ENCODE measurements at places on chromosomes 7 and 10.

- DNase-seq: no peak
These were observed 57.8 kb downstream of the ANKMY2 start for GRCh38 chr7:16587790-16588189.

DNA sequence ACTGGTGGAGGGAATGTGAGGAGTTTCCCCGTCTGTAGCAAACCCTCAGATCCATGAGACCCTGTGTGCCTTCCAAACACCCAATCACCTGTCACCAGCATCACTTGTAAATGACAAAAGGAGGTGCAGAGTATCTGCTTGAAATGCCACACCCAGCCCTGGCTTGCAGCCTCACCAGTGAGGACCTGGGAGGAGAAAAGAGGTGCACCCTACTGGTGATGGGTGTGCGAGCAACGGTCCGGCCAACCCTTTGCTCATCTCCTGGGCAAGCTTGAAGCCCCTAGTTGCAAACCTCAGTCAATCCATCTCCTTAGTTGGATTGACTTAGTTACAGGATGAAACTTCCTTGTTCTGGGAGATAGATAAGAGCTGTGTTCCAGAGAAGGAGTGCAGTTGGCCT lies 62.4 kb upstream of the WAPL start:
- DNase-seq: no peak

DNA sequence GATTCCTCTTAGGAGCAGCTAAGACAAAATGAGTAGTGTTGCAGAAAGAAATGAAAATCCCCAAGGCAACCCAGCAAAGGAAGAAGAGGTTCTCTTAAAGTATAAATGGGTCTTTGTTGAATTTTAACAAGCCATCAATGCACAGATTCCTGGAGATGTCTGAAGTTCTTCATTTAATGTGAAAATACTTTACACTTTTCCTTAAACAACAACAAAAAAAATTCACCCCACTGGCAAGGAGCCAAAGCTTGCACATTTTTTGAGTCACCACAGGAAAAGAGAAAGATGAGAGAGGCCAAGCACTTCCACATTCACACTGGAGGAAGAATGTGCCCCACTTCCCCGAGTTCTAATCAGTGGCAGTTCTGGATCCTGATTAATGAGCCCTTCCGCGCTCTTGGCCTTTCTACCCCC lies 286.4 kb upstream of the MEOX2 start:
- no peak for DNase-seq

DNA sequence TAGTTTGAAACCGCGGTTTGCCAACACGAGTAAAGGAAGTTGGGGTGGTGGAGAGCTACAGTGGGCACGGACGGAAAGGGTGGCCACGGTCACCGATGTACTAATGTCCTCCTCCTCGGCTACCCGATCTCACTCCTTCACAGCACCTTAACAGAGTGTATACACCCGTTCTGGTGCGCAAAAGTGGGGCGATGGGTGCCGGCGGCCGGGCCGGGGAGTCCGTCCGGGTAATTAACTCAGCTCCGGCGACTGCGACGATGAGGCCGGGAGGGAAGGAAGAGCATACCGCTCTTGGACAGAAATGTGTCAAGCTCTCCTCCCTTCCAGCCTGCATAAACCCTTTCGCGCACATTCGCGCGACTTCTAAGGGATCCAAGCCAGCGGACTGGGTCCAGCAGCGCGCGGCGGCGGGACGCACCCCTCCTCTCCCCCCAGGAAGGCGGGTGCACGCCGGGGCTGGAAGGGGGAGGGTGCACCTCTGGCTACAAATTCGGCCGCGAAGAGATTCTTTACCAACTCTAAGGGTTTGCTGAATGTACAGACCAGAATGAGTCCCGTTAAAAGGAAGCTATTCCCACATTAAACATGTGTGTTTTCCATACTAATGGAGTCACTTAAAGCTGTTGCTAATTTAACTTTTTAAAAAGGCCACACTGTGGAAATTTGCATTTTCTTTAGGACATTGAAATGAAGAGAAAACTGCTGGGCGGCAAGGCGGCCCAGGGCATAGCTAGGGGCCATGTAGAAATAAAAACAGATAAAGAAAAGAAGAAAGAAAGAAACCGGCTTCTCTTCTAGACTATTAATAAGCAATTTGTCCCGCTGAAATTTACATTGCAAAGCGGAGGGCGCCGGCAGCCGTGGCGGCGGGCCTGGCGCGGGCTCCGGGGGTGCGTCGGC lies 6.6 kb upstream of the EBF3 start:
- DNase-seq: no peak

GRCh38 chr7:128937647-128938543 lies at the start of gene IRF5:
Gene IRF5 (plus strand): TSS chr7:128937927. CDS start chr7:128942082, 4,155 bp downstream.
- DNase-seq: no peak

GRCh38 chr7:91127959-91128358 lies 136.3 kb upstream of the FZD1 start:
- no peak for DNase-seq

DNA sequence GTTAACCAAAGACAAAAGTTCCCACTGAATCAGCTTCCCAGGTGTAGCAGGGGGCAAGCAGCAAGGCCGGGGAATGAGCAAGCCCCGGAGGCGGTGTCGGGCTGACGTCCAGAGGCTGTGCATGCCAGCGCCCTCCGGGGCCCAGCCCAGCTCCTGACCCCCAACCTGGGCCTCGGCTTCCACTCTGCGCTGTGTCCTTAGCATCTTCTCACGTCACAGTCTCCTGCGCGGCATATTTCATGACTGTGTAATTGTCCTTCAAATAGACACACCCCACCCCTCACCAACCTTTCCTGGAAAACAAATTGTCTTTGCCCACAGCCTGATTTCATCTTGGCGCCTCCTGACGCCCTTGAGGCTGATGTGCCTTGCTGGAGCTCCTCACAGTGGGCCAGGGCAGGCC lies 133.5 kb downstream of the RGS10 start:
- no peak for DNase-seq

- no peak for DNase-seq
These were observed 244.2 kb downstream of the POU6F2 start for GRCh38 chr7:39221901-39222300.

DNA sequence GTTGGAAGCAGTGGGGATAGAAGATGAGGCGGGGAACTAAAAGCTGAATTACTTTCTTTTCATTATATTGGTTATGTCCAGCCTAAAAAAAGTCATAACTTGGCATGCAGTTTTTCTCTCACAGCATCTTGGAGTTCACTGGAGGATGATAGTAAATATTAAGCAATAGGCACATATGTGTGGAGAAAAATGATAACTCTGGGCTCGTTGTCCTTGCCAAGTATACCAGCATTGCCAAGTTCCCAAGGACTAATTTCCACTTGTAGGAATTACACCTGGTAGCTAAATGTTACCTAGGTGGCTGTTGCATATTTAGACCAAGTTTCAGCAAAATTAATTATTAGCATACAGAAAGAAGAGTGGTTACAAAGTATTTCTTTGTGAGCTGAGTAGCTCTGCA lies 1007.6 kb downstream of the ANKRD7 start:
- no peak for DNase-seq

DNA sequence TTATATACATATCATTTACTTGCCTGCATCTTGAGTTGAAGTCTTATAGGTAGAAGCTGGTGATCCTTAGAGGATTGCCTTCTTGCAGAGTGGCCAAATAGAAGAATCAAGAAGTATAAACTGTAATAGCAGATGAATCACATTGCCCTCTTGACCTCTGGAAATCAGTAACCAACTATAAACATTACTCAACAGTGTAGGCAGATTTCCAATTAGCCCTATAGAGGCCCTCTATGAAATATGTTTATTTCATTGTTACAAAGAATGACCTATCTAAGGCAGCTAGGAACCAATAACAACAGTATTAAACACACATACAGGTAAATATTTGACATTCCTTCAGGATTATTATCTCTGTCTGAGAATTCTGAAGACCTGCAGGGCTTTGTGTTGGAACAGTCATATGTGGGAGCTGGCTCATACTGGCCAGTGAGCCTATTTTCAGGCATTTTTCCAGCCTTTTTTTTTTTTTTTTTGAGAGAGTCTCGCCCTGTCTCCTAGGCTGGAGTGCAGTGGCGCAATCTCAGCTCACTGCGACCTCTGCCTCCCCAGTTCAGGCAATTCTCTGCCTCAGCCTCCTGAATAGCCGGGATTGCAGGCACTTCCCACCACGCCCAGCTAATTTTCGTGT lies 7.2 kb upstream of the SRI start:
- no peak for DNase-seq

- DNase-seq: no peak
These were observed 23.5 kb downstream of the WNT16 start for GRCh38 chr7:121352323-121352722.

DNA sequence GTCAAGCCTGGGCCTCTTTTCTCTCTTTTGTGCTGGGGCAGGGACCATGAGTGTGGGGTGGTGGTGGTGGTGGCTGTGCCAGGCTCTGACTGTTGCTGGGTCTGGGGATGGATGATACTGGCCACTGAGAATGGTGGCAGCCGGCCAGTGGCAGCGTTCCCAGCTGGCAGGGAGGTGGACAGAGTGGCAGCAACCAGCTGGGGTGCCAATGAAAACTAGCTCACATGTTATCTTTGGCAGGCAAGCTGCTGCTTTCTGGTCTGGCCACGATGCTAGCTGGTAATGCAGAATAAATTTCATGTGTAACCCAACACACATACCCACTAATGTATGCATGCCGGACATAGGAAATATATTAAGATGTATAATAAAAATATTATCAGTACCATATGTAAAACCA lies 95.0 kb upstream of the SLC26A5 start:
- no peak for DNase-seq

GRCh38 chr10:34348917-34349485 lies 466.1 kb downstream of the PARD3 start:
- no peak for DNase-seq

- DNase-seq: no peak
These were observed 155.6 kb upstream of the SEMA3C start for GRCh38 chr7:81074406-81074805.

GRCh38 chr7:77473229-77474005 lies 57.3 kb upstream of the GSAP start:
- DNase-seq: no peak

DNA sequence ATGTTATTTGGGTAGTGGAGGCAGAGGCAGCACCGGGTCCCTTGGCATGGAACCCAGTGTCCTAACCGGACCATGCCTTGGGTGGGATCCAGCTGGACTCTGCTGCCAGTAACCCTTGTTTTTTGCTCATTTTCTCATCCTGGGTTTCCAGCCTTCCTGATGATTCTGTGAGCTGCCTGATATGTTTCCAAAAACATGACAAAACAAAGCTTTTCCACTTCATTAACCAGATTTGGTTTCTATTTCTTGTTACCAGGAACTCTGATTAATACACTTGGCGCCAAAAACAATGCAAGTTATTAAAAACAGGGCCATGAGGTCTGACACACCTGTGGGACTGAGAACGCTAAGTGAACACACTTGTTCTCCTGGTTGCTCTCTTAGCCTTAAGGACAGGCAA lies 32.8 kb upstream of the DLG5 start:
- DNase-seq: no peak

DNA sequence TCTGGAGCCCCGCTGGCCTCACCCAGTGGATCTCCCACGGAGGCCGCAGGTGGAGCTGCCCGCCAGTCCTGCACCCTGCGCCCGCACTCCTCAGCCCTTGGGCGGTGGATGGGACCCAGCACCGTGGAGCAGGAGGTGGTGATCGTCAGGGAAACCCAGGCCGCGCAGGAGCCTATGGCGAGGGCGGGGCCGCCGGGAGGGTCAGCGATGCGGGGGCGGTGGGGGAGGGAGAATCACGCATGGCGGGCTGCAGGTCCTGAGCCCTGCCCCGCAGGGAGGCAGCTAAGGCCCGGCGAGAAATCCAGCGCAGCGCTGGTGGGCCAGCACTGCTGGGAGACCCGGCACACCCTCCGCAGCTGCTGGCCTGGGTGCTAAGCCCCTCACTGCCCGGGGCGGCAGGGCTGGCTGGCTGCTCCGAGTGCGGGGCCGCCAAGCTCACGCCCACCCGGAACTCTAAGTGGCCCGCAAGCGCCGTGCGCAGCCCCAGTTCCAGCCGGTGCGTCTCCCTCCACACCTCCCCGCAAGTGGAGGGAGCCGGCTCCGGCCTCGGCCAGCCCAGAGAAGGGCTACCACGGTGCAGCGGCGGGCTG lies 524.8 kb upstream of the TPK1 start:
- no peak for DNase-seq

DNA sequence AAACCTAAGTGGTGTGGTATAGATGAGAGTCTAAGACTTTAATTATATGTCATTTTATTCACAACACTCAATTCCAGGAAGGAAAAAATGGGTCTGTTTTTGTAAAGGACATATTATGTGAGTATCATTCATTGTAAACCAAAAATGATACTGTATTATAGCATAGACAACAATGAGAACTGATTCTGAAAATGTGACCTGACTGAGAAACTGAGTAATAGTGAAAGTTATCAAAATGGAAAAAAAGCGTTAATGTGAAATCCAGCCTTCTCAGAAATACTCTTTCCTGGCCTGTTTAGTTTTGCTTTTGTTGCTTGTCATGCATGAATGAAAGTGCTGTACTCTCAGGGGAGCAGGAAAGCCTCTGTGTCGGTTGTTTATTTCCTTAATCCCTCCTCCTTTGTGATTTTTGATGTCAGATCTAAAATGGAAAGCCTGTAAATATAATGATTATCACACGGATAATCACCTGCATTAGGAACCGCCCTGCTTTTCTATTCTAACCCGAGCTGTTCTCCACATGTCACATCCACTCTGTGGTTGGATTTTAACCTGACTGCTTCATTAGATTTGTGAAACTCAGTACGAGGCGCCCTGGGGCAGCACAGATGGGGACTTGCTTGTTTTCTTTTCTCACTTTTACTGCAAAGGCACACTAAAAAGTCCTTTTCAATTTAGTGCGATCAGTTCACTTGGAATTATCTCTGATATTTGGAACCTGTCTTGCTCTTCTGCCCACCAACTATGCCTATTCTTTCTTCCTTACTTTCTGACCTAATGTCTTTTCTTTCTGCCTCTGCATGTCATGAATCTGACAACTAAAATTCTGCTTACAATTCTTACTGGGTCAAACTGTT lies 240.9 kb upstream of the KAT6B start:
- no peak for DNase-seq

GRCh38 chr10:123043409-123043925 lies 34.7 kb downstream of the ACADSB start:
- DNase-seq: peak; percentile 31

GRCh38 chr10:86518781-86519180 lies 2.8 kb downstream of the WAPL start:
- DNase-seq: no peak

DNA sequence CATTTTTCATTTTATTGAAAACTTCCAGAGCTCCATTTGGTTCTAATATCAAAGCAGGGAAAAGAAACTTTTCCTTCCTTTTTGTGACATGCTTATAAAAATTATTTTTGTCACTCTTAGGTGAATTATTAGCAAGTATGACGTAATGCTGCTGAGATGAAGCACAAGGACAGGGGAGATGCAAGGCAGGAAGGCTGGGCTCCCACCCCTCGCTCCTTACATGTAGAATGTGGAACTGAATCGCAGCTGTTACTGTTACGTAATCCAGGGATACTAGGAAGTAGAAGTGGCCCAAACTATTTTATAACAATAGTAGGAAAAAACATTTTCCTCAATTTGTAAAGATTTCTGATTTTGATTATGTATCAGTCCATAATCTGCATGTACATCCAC lies 17.1 kb upstream of the GTPBP4 start:
- DNase-seq: no peak

- DNase-seq: no peak
These were observed 71.9 kb downstream of the ORC5 start for GRCh38 chr7:104135760-104136558.

GRCh38 chr10:61175316-61175715 lies 231.3 kb upstream of the RHOBTB1 start:
- DNase-seq: no peak

- no peak for DNase-seq
These were observed 142.7 kb downstream of the GRM3 start for GRCh38 chr7:86786376-86786775.

- DNase-seq: no peak
These were observed 2.1 kb downstream of the CYP3A5 start for GRCh38 chr7:99677648-99678045.
